NCI-H510A treated with DMSO at 0.1 percent for 48 hours (cell line): ENCODE measurements at places on chromosomes 2 and 18.

DNA sequence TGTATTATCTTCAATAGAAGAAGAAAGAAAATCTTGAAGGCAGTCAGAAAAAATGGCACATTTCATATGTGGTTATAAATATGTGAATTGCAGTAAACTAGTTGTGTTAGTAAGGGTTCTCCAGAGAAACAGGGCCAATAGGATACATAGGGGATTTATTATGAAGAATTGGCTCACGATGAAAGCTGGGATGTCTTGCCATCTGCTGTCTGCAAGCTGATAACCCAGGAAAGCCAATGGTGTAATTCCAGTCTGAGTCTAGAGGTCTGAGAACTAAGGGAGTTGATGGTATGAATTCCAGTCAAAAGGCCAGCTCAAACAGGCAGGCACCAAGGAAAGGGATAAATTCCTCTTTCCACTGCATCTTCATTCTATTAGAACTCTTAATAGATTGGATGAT, 362.4 kb downstream of the KCNJ3 start:
- DNase-seq, result no peak

- DNase-seq, result no peak
Observed at GRCh38 chr18:8073167-8073566, 506.1 kb downstream of the PTPRM start.

DNA sequence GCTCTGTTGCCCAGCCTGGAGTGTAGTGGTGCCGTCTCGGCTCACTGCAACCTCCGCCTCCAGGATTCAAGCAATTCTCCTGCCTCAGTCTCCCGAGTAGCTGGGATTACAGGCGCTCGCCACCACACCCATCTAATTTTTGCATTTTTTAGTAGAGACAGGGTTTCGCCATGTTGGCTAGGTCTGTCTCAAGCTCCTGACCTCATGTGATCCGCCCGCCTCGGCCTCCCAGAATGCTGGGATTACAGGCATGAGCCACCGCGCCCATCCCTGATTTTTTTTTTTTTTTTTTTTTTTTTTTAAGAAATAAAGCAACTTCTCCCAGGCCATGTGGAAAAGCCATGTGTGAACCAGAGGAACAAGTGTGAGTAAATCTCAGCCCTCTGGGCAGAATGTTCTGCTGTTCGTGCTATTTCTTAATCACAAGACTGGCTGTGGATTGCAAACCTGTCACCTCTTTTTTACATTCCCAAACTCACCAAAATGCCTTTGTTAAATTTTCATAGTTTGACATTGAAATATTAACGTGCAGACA, 6.4 kb upstream of the SH3BP4 start:
- DNase-seq, result no peak

DNA sequence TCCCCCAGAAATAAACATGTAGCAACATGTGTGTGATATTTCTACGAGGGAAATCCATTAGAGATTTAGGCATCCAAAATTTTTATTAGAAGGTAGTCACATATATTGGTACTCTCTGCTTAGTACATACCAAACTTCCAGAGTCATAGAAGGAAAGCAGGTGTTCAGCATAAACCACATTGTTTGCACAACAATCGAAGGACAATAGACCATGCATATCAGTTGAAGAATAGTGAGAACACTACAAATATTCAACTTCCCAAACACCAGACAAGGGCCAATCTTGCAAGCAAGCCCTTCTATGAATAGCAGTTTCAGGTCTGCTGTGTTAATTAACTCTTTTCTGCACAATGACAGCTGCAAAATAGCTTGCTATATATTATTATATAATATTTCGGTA, 702.2 kb downstream of the ERBB4 start:
- peak; percentile 92 for DNase-seq

DNA sequence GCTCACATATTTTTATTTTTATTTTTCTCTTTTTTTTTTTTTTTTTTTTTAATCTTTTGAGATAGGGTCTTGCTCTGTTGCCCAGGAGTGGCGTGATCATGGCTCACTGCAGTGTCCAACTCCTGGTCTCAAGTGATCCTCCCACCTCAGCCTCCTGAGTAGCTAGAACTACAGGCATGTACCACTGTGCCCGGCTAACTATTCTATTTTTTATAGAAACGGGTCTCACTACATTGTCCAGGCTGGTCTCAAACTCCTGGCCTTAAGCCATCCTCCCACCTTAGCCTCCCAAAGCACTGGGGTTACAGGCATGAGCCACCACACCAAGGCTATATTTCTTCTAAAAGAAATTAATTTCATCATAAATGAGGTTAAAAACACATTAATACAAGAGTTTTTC, 45.9 kb downstream of the PTRHD1 start:
- DNase-seq, result no peak

DNA sequence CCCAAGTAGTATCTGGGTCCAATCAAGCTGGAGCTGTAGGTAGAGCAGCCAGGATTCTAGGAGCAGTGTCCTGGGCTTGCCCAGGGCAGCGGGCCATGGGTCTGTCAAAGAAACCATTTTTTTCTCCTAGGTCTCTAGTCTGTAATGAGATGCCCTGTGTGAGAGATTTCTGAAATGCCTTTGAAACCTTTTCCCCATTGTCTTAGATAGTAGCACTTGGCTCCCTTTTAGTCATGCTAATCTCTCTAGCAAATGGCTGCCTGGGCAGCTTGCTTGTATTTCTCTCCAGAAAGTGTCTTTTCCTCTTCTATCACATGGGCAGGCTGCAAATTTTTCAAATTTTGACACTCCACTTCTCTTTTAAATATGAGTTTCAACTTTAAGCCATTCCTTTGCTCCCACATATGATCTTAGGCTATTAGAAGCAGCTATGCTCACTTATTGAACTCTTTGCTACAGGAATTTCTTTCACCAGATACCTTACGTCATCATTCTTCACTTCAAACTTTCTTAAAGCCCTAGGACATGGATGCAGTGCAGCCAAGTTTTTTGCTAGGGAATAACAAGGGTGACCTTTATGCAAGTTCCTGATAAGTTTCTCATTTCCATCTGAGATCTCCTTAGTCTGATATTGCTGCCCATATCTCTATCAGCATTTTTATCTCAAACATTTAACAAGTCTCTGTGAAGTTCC, 890.2 kb upstream of the VRK2 start:
- no peak for DNase-seq

GRCh38 chr2:3180082-3180908, 197.3 kb downstream of the EIPR1 start:
- no peak for DNase-seq

DNA sequence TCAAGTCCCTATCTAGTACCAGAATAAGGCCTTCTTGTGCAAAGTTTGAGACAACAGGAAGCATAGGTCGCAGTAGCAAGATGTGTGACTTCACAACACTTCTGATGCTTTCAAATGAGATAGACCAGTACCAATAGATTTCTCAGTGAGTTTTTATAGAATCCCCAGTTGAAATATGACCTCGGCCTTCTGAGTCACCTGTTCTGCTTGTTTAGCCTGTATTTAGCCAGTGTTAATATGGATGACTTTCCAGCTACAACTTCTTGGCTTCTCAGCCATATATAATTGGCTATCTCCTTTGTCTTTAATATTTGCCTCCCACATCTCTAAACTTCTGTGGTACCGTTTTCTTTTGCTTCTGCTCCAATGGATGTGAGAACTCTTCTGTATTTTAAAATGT, 113.8 kb downstream of the KYNU start:
- no peak for DNase-seq

GRCh38 chr18:42305869-42306593, 351.0 kb downstream of the PIK3C3 start:
- DNase-seq, result no peak

- DNase-seq, result no peak
Observed at GRCh38 chr2:57760381-57760801, 286.2 kb upstream of the VRK2 start.

GRCh38 chr18:24922491-24922890, 429.5 kb downstream of the ZNF521 start:
- DNase-seq, result no peak

GRCh38 chr2:133846476-133846875, 278.2 kb upstream of the NCKAP5 start:
- no peak for DNase-seq

DNA sequence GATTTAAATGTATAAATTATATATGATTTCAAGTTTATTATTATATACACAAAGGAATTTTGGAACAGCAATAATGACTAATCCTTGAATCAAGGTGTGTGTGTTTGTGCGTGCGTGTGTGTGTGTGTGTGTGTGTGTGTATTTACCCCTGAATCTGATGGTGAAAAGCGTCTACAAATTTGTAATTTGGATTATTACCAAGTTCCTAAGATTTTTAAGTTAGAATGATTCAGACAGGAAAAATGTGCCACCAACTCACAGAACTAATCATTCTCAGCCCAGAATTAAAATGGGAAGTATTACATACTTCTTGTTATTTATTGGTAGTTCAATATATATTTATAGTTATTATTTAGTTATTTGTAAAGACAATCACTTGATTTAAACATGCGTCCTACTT, 12.3 kb downstream of the CALCRL start:
- DNase-seq, result no peak

- DNase-seq, result no peak
Observed at GRCh38 chr2:158969162-158969714, 798 bp downstream of the TANC1 start.

DNA sequence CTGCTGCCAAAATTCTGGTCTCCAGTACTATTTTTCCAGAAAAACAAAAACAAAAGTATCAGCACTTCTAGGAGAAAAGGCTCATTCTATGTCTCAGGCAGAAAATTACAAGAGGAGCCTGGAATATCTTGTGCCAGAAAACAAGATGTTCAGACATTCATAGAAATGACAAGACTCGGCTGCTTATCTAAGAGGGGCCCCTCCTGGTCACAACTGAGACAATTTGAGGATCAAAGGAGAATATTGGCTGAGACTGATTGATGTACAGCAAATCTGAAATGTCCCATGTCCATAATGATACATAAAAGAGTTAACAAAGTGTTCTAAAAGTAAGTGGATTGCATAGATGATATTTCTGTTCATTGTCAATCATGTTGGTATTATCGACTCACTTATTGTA, 2.4 kb upstream of the RPS7 start:
- no peak for DNase-seq

- DNase-seq, result no peak
Observed at GRCh38 chr2:71060871-71061270, 7.6 kb upstream of the NAGK start.

DNA sequence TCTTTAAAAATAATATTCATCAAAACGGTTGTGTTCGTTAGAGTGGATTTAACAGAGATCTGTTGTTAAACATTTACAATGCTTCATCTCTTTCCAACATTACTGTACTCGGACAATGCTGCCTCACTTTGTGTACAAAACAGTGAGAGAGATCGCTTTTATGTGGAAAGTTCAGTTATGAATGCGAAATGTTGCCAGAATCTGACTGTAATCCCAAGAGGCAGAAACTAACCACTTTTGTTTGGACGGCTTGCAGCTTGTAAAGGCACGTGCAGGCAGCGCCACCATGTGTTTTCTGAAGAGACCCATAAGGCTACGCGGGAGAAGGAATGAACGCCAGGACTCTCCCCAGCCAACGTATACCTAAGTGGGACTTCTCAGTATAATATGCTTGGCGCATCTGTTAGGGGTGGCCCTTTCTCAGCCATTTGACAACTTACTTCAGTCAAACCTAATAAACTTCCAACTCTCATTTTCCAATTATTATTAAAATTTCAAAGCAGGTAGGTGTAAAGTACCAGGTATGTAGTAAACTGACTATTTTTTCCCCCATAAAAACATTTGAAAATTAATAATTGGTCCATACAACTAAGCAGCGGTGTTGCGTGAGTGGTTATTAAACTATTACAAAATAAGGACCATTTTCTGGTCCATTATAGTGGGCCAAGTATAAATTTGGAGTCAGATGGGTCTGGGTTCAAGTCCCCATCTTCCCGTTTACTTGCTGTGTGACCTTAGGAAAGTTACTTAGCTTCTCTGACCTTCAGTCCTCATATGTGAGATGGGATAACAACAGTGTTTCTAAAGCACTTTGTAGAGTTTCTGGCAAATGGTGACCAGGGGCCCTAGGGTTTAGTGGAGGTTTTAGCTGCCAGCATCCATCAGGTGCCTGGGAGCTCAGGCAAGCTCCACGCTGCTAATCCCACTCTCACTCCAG, 5.6 kb upstream of the NAPG start:
- DNase-seq, result peak; percentile 71

DNA sequence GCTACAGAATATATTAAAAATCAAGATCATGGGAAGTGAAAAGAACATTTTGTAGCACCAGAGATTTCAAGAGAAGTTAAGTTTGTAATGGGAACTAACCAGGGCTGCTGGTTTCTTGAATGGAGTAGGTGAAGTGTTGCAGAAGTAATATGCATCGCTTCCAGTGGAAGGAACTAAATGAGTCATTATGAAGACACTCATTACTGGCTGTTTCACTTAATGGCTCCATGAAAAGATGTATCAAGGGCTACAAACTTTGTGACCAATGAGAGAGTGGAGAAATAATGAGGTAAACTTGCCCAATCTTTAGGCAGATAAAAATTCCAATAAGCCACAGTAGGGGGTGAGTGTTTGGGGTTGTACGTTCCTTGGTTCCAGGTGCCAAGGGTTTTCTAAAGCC, 380.4 kb upstream of the POU3F3 start:
- no peak for DNase-seq

- DNase-seq, result no peak
Observed at GRCh38 chr18:53305461-53305860, 919.0 kb downstream of the MBD2 start.

DNA sequence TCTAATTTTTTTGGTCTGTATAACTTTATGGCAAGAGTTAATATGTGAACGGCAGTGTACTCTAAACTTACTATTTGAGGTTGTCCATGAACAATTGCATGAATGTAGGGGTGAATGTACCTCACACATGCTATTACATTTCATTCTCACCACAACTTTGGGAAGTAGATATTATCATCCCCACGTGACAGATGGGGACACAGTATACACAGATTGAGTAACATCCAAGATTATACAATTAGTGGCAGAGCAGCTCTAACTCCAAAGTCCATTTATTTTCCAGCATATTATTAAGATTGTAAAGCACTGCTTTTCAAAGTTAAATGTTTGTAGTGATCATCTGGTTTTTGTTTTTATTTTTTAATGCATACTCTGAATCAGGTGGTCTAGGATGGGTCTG, 622.1 kb upstream of the ZEB2 start:
- no peak for DNase-seq

DNA sequence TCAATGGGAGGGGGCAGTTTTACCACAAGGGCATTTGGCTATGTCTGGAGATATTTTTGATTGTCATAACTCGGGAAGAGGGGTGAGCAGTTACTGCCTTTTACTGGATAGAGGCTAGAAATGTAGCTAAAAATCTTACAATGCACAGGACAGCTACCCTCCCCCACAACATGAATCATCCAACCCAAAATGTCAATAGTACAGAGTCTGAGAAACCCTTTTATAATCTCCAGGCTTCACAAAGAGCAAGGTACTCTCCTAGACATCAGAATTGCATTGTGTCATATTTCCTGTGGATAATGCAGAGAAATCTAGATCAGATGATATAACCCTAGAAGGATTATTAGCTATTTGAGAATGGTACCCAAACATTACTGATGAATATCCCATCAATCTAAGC, 277.1 kb upstream of the NRP2 start:
- DNase-seq, result no peak

DNA sequence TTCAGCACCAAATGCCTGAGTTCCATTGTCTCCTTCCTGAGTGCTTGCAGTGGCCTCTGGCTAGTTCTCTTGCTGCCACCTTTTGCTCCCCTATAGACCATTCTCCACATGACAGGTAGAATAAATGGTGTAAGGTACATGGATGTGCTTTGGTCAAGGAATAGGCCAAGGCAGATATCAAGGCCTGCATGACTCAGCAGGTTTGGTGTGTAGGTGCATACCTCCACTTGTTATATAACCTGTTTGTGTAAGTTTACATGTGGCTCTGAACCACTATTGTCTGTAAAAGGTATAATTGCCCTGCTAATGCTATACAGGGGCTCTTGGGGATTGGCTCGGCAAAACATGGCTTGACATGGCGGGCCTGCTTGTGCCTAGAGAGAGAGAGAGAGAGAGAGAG, 143.5 kb downstream of the KLHL14 start:
- no peak for DNase-seq
